Retinal pigment epithelial cell (primary cell): ENCODE measurements at places on chromosomes 4 and X.

GRCh38 chr4:159429693-159430035 is 326.8 kb downstream of the RAPGEF2 start:
- DNase-seq: no peak

DNA sequence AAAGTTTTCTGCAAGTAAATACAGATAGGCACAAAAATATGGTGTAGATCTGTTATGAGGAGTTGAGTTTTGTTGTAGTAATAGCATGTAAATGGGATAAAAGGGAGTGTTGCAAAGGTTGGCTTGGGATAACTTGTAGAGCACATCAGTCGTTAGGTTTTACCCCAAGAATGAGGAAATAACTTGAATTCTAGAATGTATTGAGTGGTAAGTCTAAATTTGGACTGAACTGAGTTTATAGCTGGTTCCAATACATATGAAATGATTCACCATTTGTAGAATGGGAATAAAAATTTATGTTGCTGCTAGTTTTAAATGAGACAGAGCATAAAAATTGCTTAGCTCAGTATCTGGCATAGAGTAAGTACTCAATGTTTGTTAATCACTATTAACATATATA is 719.2 kb downstream of the FSTL5 start:
- no peak for DNase-seq

GRCh38 chrX:130419263-130419662 is 17.5 kb downstream of the RBMX2 start:
- DNase-seq: no peak

GRCh38 chr4:37188100-37188499 is 56.4 kb upstream of the NWD2 start:
- no peak for DNase-seq

- no peak for DNase-seq
Observed at GRCh38 chr4:37241647-37242046, 2.9 kb upstream of the NWD2 start.

DNA sequence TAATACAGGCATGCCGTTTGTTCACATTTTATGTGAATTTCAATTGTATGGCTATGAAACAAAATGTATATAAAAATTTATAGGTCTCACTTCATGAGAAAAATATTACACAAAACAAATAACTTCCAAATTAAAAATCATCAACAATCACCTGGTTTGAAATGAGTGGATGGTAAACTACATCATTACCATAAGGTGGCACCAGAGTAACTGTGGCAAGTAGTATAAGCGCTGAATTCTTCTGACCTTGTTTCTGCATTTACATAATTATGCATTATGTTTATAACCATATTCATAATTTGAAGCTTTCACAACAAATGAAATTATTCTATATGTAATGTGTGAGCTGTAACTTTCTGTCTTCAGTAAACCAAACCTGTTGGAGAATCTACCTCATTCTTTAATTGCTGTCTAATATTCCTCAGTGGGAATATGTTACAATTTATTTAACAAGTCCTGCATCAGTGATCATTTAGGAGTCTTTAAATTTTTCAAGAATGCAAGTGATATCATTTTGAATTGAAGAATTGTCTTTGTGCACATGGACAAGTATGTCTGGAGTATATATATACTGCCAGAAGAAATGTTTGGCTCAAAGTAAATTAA is 55.2 kb downstream of the MMRN1 start:
- DNase-seq: no peak

GRCh38 chr4:10080589-10081217 is 35.9 kb downstream of the WDR1 start:
- no peak for DNase-seq

DNA sequence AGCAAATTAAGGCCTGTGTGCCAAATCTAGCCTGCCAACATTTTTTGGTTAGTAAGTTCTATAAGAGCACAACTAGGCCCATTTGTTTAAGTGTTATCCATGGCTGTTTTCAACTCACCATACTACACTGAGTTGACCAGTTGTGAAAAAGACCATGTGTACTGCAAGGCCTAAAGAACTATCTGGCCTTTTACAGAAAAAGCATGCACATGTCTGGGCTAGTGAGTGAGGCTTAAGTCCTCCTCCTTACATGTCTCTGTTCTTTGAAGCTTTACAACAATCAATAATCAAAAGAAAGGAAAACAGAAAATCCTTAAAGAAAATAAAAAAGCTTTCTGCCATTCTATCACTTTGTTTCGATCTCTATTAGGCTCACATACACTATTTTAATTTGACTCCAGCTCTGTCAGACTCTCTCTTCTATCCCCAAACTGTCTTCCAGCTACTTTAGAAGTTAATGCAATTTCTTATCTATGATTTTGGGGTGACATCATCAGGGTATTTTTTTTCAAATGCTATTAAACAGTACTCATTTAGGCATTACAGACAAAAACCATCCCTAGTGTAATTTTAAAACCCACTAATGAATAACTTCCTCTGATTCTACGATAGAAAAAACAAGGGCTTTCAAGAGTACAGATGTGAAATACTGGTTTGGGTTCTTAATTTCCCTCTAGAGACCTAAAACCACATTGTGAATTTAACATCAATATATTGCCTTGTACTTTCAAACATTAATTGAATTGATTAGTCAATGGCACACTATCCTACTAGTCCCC is 161.8 kb downstream of the MAB21L2 start:
- no peak for DNase-seq

DNA sequence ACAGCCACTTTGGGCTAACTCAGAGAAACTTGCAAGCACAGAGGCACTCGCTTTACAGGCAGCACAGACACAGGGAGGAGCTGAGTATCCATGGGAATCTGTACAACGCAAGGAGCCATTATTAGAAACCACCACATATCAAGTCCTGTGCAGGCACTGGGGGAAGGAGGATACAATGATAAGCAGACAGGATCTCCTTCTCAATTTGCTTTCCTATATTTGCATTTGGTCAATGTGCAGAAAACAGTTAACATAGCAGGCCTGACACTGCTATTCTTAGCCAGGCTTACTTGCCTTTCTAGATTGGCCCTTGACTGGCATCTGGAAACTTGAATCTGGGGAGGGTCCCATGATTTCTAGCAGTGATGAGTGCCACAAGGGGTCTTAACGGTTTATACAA is 65.8 kb downstream of the TEC start:
- no peak for DNase-seq

- no peak for DNase-seq
Observed at GRCh38 chr4:113052379-113052951, 3.0 kb downstream of the ANK2 start.

- no peak for DNase-seq
Observed at GRCh38 chr4:39877971-39878370, 99.7 kb downstream of the PDS5A start.

- DNase-seq: no peak
Observed at GRCh38 chrX:69396916-69397315, 107.2 kb upstream of the NALF2 start.

- no peak for DNase-seq
Observed at GRCh38 chr4:129138810-129139496, 43.0 kb downstream of the C4orf33 start.

DNA sequence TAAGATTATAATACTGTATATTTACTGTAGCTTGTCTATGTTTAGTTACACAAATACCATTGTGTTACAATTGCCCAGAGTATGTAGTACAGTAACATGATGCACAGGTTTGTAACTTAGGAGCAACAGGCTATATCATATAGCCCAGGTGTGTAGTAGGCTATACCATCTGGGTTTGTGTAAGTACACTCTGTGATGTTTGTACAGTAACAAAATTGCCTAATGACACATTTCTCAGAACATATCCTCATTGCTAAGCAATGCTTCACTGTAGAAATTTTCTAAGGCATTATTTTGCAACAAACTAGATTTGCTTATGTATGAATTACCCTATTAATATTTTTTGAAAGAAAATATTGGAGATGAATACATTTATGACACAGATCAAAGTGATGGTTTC is 1390.9 kb downstream of the C4orf33 start:
- no peak for DNase-seq

DNA sequence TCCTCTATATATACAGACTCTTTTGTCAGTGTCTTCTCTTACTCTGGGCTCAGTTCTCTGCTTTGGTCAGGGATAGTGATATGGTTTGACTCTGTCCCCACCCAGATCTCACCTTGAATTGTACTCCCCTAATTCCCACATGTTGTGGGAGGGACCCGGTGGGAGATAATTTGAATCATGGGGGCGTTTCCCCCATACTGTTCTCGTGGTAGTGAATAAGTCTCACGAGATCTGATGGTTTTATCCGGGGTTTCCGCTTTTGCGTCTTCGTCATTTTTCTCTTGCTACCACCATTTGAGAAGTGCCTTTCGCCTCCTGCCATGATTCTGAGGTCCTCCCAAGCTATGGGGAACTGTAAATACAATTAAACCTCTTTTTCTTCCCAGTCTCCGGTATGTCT is 144.4 kb downstream of the GLUD2 start:
- DNase-seq: no peak

DNA sequence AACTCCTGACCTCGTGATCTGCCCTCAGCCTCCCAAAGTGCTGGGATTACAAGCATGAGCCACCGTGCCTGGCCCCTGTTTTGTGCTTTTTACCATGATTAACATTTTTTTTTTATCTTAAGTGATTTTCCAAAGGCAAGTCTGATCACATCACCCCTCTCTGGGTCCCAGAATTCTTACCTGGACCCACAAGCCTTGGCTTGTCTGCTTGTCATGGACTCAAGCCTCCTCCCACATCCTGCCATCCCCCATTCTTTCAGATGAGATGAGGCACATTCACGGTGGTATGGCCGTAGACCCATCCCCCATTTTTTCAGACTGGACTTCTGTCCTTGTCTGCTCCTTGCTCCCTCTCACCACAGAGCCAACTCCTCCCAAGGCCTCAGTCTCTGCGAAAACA is 55.3 kb downstream of the APLN start:
- DNase-seq: no peak

DNA sequence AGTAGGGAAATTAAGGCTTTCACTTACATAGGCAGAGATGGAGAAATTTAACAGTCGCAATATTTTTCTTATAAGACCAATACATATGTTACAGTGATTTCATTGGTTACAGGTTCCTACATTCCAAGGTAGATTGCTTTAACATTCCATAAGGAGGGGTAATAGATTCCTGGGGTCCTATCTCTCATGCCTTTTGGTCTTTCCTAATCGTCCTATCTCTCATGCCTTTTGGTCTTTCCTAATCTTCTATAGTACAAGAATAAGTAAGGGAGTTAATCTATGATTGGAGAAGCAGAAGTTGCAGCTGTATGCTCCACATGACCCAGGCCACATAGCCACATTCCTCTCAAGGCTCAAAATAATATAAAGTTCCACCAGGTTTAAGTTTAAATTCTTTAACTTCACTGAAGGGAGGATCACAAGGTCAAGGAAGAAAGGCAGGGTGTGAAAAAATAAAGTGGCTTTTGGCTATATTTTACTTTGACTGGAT is 285.0 kb upstream of the BOD1L1 start:
- DNase-seq: no peak

DNA sequence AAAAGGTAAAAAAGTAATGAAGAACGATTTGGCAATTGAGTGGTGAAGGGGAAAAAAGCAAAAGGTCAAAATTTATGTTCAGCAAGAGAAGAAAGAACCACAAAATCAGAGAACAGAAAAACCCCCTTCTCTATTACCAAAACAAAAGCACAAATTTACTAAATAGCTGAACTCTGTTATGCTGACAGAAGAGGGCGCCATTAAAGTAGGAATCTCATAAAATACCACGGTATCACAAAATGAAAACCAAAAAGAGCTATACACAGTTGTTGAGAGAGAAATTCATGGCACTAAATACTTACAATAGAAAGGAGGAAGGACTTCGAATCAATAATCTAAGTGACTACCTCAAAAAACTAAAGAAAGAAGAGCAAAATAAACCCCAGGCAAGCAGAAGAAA is 69.6 kb upstream of the CXorf66 start:
- DNase-seq: no peak

- no peak for DNase-seq
Observed at GRCh38 chrX:116607776-116608175, 145.0 kb upstream of the CT83 start.

GRCh38 chr4:6322761-6323566 is 53.3 kb downstream of the WFS1 start:
- DNase-seq: no peak

DNA sequence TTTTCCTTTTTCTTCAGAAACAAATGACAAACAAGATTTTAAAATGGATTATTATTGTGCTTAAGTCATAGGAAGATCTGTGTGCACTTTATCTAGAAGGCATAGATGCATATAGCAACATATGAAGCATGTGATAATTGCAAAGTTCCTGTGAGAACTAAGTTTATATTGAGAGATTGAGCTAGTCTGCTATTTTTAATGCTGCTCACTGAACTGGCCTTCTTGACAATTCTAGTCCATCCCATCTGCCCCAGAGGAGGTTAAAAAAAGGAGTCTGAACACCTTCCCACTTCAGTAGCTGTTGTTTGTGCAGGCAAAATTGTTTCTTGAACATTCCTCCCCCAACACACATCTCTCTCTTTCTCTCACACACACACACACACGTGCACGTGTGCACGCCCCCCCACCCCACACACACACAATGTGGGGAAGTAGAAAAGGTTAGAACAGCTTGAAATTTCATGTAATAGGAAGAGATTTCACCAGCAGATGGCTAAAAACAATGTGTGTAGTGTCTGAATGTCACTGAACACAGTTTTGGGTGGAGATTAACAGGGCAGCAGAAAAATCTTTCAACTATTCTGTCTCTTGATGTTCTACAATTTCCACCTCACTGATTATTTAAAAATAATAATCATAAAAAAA is 108.0 kb downstream of the GPM6A start:
- DNase-seq: no peak

GRCh38 chrX:129678614-129679195 is 23.9 kb upstream of the APLN start:
- no peak for DNase-seq

- no peak for DNase-seq
Observed at GRCh38 chr4:1928356-1929239, 57.4 kb downstream of the NSD2 start.

GRCh38 chrX:102515975-102516941 is at the start of gene TMSB15A:
Gene TMSB15A, minus strand, starts transcription at chrX:102516739.
- no peak for DNase-seq

DNA sequence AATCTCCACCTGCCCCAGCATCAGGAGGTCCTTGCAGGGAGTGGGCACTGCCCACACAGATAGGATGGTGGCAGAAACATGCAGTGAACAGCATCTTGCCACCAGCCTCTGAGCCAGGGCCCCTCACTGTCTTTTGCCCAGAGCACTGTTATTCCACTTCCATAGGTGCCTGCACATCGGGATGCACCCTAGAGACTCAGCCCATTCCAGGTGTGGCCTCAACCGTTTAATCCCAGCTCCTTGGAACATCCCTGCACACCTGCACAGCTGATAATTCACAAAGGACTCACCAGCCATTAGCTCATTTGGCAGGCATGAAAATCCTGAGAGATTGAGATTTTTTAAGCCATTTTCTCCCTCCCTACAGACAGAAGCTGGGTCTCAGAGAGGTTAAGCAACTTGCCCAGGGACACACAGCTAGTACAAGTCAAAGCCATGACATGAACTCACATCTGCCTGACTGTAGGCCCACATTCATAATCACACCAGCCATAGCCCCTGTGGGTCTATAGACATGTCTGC is 116.3 kb downstream of the EFNB1 start:
- DNase-seq: no peak
